Activated CD4-positive, alpha-beta T cell treated with anti-CD3 and anti-CD28 coated beads for 1 hour (primary cell): ENCODE measurements at places on chromosomes 2 and 18.

GRCh38 chr2:55883357-55883756 is 40.2 kb downstream of the EFEMP1 start:
- DNase-seq, result no peak

GRCh38 chr18:74818516-74819175 is 221.0 kb downstream of the ZNF407 start:
- DNase-seq, result no peak

GRCh38 chr18:26104035-26104434 is 13.6 kb upstream of the SS18 start:
- no peak for DNase-seq

GRCh38 chr18:3323900-3324299 is 62.0 kb downstream of the MYL12B start:
- no peak for DNase-seq

GRCh38 chr18:60232541-60232940 is 140.0 kb downstream of the MC4R start:
- DNase-seq, result no peak

- DNase-seq, result no peak
Measured at GRCh38 chr2:31998731-31999383, 12.0 kb downstream of the MEMO1 start.

- no peak for DNase-seq
Measured at GRCh38 chr2:240561325-240561971, 1.3 kb downstream of the DUSP28 start.

GRCh38 chr2:169077674-169078240 is 8.4 kb downstream of the DHRS9 start:
- DNase-seq, result no peak

- DNase-seq, result no peak
Measured at GRCh38 chr2:116133381-116133942, 1681.0 kb upstream of the DDX18 start.
